ENCODE measurements at places on chromosomes 1 and 21. TPM values are rescaled to one million over a fixed set of nuclear protein-coding genes. Genes with fewer than 3 reads are reported as not detected.

The SPATA1 gene
- 0.77 TPM for total RNA-seq

The GOLT1A gene
- total RNA-seq = not detected

The NUP210L gene
- 0.74 TPM for total RNA-seq

- no peak for DNase-seq
These were observed 13.8 kb downstream of the ENSA start for GRCh38 chr1:150615346-150616201.

- no peak for DNase-seq
These were observed 17.6 kb downstream of the TEX35 start for GRCh38 chr1:178530502-178530901.

Measured in left cardiac atrium (tissue), 4 donors.